ENCODE measurements at places on chromosomes 7 and 10. TPM values are rescaled to one million over a fixed set of nuclear protein-coding genes. Genes with fewer than 3 reads are reported as not detected.

GRCh38 chr10:29535778-29536453 is 98.9 kb downstream of the SVIL start:
- DNase-seq = no peak

- no peak for DNase-seq
Observed at GRCh38 chr10:91935886-91936285, 12.3 kb downstream of the BTAF1 start.

DNA sequence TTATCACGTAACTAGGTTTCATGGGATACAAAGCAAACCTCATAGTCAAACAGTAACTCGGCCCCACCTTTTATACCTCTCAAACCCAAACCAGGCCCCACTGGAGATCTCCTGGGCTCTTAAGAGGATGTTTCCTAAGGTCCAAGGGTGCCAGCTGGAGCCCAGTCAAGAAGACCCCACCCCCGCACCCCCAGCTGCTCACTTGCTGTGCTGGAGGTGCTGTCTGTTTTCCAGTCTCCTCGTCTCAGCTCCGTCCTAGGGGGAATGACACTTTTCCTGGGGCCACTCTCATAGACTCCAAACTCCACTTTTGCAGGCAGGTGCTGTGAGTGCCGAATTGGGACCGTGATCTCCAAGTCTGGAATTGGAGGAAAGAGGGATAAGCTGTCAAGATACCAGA is 22.7 kb upstream of the TM9SF3 start:
- peak; percentile 31 for DNase-seq

- DNase-seq = no peak
Observed at GRCh38 chr7:73364006-73364728, 36.2 kb downstream of the FKBP6 start.

DNA sequence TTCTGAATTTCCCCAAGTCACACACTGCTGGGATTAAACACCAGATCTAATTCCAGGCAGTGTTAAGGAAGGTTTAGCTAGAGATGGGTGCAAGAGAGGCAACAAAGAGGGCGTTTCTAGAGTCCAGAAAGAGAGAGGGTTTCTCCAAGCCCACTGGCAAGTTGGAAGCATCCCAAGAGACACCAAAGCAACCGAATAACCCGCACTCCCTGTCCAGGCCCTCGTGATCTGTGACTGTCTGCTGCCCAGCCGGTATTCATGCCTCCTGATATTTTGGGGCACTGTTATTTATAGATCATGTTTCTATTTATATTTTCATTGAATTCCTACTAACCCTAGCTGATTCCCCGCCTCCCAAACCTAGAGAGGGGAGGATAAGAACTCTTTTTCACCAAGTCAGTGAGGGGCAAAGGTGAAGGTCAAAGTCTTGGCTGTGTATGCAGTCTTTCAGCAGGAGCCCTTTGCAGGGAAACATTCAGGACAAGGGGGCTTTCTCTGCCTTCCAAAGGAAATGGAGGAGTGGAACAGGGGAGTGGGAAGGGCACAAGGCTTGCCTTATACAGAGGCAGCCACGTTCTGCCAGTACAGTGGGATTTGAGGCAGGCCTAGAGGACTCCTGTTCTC is 103.6 kb downstream of the SH3PXD2A start:
- DNase-seq = no peak

Gene SLC26A5
- 0.67 TPM for total RNA-seq

DNA sequence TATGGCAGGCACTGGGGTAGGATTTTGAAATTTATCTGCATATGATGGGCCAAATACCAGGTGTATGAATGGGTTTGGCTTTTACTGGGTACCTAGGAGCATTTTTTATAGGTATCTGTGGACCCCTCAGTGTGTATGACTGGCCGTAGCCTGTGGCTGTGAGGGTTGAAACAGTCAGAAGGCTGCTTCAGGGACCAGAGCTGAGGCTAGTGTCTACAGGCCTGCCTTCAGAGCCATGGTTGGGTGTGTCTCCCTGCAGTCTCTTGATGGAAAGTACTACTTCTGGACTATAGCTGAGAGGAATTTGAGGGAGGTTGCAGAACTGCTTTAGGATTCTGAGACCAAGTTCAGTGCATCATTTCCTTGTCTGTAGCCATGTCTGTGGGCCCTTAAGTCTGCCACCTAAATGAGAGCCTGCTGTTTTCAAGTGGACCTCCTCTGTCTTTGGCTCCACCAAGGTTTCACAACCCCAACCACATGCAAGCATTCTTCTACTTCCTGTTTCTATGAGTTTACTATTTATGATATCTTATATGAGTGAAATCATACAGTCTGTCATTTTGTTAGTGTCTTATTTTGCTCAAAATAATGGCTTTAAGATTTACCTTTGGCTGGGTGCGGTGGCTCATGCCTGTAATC is 19.9 kb upstream of the ZNF138 start:
- DNase-seq = no peak

DNA sequence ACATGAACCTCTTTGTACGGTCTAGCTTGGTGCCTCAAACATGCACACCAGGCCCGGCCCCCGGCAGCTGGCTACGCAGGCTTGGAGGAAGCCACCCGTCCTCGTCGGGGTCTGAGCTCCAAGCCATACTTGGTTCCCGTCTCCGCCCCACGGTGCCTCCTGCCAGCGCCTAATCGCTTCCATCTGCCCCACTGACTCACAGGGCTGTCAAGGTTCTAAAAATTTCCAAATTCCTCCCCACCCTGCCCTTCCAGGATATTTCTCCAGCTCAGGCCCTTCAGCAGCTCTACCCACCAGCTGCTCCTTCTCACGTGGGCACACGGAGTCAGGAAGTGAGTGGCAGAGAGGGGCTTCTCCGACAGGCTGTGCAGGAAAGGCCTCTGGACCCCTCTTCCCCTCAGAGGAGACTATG is 38.8 kb downstream of the TMEM270 start:
- DNase-seq = no peak

GRCh38 chr10:96691761-96692160 is 28.6 kb downstream of the PIK3AP1 start:
- no peak for DNase-seq

GRCh38 chr10:44958196-44958897 is 1.3 kb upstream of the RASSF4 start:
- peak; percentile 30 for DNase-seq

Gene PPP1R3C
- 25.5 TPM for total RNA-seq

Gene BMPER
- 8.5 TPM for total RNA-seq

GRCh38 chr7:158432369-158433341 is 155.0 kb downstream of the PTPRN2 start:
- DNase-seq = peak; percentile 66

GRCh38 chr10:102334101-102334500 is 61.4 kb upstream of the NFKB2 start:
- no peak for DNase-seq

Gene NRCAM
- total RNA-seq = 1.1 TPM

DNA sequence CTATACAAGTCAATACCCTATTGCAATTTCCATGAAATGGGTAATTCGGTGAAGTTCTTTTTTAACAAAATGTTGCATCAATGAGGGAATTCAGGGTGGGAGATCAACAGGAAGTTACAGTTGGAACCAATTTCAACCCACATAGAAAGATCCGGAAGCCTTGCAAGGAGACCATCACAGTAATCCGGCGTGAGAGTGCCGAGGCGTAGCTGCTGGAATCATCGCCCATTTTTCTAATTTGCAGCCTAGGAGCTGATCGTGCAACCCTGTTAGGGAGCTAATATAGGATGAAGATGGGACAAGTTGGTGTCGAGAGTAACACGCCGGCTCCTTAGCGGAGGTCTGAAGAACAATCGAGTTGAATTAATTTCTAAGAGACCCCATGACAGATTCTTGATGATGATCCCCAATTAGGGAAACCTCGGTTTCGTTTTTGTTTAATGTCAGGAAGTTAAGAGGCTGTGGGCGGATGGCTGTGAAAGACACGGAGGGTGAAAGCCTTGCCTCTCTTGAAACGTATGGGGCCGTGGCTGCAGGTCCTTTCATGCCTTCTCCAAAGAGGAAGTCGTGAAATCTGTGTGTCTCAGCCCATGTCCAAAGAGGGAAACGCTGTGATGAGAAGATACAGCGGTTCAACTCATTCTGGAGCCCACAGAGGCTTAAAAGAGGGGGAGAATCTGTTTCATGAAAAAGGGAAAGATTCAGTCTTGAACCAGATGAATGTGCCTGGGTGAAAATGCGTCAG is 51.2 kb upstream of the CARD11 start:
- DNase-seq = no peak

- DNase-seq = no peak
Observed at GRCh38 chr10:6072215-6072934, 10.2 kb upstream of the IL2RA start.

Gene CROT
- 45.1 TPM for total RNA-seq

- DNase-seq = no peak
Observed at GRCh38 chr10:1677307-1677939, 59.9 kb downstream of the ADARB2 start.

GRCh38 chr10:116704926-116705325 is 37.4 kb downstream of the HSPA12A start:
- no peak for DNase-seq
